ENCODE measurements at places on chromosomes 6 and 20.

GRCh38 chr6:123777563-123777962, 26.1 kb upstream of the NKAIN2 start:
- no peak for DNase-seq

DNA sequence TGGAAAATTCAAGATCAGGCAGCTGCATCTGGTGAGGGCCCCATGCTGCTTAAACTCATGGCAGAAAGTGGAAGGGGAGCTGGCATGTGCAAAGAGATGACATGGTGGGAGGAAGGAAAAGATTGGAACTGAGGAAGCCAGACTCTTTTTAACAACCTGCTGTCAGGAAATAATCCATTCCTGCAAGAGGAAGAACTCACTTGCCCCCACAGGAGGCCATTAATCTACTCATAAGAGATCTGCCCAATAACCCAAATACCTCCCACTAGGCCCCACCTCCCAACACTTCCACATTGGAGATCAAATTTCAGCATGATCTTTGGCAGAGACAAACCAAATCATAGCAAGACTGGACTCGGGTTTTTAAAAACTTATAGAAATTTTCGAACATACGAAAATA, 200.5 kb upstream of the KCNQ5 start:
- DNase-seq: no peak

DNA sequence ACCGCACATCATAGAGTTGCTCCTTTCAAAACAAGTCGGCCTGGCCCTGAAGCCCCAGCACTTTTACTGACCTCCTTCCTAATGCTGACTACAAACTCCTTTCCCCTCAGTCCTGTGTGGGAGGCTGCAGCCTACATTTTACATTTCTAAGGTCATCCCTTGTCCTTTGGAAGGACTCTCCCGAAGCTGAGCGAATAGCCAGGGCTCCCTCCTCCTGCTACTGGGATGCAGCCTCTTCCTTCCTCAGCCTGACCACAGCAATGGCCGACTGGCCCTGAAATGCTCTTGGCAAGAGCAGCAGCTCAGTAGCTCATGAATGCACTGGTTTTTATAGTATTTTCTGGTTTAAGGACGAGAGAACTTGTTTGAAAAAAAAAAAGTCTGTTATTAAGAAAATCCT, 679 bp downstream of the ADGRF5 start:
- DNase-seq: no peak

DNA sequence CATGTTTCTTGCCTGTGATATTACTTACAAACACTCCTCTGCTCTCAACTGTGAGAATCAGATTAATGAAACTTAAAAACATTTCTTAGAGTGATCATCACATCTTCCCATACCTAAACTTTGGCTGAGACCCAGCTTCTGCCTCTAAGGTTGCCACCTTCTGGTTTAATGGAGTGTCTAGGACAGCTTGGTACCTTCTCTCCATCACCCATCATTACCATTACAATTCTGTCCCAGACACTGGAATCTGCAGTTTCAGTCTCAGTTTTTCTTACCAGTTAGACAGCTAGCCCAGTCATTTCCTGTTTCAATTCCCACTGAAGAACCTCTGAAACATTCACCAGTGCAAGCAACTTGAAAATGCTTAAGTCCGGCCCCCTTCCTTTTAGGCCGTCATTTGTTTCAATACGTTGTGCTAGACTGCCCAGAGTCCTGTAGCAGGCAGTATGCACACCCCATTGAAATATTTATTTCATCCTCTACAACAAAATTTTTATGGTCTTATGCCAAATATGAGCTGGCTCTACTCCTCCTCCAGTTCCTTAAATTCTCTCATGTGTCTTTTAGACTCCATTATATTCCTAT, 107.0 kb upstream of the FOXO3 start:
- DNase-seq: no peak

DNA sequence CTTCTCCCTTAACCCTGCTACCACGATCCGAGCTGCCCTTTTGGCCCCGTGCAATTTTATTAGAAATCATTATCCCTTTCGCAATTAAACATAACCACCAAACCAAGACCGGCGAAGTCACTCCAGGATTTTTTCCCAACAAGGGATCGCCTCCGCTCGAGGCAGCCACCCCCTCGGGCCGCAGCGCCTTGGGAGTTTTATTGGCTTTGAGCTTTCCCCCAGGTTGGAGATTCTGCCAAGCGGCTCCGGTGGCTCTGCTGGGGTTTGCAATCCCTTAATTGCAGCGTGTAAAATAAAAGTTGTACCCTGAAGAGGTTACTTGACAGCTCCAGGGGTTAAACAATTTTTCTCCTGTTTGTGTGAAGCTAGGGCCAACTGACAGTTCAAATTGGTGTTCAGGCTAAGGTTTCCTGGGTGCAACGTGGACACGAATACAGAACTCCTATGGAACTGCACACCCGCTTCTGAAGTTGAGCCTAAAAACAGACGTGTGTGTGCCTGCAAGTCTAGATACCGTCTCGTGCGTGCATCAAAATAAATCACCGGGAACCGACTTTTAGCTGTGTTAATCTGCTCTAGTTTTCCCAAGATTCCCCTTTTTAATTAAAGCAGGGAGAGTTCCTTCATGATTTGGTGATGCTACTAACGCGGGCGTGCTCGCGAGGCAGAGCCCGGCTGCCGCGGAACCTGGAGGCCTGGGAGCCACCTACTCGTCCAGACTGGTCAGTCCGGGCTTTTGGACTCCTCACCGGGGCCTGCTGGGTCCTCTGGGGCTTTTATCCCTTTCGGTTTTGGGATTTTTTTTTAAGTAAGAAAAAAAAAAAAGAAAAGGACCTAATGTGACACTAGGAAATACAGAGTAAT, 975 bp upstream of the TFAP2A start:
- no peak for DNase-seq

GRCh38 chr20:60087563-60088105, 129.4 kb downstream of the CDH26 start:
- DNase-seq: no peak

- no peak for DNase-seq
These were observed 55.2 kb downstream of the KIF6 start for GRCh38 chr6:39669973-39670342.

- peak; percentile 98 for DNase-seq
These were observed at the start of the genes PACRG and PRKN for GRCh38 chr6:162727322-162728182. TSS of gene PACRG (plus strand) at chr6:162727974. TSS of gene PRKN (minus strand) at chr6:162727766.

GRCh38 chr6:127120787-127121636, 2.5 kb downstream of the RSPO3 start:
- peak; percentile 45 for DNase-seq

DNA sequence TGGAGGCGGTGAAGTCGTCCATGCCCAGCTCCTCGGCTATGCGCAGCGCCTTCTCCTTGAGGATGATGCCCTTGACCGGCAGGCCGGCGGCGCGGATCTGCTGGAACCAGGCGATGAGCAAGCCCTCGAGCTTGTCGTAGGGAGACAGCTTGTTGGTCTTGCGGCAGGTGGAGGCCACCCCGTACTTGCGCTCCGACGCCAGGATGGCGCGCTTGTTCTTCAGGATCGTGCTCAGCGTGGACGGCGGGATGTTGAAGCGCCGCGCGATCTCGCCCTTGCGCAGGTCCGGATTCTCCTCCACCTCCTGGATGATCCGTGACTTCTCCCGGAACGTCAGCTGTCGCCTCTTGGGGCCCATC, 435 bp downstream of the CENPB start:
- no peak for DNase-seq

- DNase-seq: no peak
These were observed 1.7 kb upstream of the TMEM170B start for GRCh38 chr6:11535801-11536230.

- DNase-seq: no peak
These were observed 81.1 kb downstream of the TTLL2 start for GRCh38 chr6:167405778-167406532.

GRCh38 chr6:125859727-125860126, 69.0 kb downstream of the NCOA7 start:
- DNase-seq: no peak

DNA sequence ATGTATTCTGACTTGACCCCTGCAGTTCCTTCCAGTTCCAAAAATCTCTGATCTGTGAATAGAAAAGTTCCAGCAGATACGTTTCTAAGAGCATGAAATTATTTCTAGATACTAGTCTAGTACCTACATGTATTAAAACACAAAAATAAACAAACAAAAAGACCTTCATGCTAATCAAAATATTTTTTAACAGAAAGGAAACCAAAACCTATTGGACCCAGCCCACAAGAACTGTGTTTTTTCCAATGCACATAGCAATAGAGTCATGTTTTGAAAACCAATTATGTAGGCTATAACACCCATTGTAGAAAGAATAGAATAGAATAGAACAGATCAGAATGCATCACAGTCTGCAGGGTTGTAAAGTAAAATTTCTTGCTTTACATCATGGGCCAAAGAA, 158.6 kb upstream of the TNFAIP3 start:
- no peak for DNase-seq

DNA sequence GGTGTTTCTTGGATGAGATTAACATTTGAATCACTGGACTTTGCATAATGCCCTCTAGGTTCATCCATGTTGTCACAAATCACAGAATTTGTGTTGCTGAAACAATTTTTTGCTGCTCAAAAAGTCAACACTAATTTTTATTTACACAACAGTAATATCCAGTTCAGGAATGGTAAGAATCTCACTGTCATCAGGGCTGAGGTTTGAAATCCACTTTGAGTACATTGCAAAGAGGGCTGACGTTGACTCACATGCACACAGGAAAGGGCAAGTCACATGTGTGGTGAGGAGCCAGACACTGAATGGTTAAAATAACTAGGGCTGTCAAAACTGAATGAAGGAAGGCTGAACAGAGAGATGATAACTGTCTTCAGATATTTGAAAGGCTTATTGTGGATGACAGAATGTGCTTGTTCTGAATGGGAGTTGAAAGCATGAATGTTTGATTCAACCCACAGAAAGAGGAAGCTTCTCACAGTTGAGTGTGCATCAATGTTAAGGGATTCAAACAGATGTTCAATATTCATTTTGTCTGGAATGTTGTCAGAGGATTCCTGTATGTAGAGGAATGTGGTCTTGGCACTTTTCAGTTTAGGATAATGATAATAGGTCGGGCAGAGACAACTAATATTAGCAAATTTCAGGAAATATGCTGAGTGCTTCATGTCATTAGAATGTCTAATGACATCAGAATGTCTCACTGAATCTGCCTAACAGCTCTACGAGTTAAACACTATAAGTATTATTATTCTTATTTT, 3.6 kb upstream of the ADGRG6 start:
- DNase-seq: no peak

DNA sequence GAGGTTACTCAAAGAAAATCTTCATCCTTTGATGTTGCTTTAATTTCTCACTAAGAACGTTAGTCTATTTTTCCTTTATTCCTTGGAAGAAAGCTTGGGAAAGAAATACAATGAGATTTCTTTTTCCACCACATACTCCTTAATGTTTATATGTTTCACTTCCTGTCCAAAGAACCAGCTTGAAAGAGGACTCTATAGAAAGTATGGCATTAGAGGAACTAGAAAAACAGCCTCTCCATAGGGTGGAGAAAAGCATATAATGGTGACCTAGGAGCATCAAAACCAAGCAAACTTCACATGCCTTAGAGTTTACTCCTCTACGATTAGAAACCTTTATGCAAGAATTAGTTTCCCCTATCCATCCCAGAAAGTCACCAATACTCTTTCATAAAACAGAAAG, 131.1 kb downstream of the OPRM1 start:
- no peak for DNase-seq

DNA sequence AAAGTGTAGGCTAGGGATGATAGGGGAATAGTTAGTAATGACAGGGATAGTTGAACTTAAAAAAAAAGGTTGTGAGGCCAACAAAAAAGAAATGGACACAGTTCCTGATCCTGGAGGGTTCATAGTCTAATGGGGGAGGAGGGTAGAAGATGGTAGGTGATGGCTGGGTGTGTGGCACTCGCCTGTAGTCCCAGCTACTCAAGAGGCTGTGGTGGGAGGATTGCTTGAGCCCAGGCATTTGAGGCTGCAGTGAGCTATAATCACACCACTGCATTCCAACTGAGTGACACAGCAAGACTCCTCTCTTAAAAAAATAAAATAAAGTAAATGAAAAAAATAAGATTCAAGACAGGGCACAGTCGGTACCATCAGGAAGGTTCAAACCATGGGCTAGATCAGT, 2.4 kb upstream of the MICB start:
- no peak for DNase-seq

DNA sequence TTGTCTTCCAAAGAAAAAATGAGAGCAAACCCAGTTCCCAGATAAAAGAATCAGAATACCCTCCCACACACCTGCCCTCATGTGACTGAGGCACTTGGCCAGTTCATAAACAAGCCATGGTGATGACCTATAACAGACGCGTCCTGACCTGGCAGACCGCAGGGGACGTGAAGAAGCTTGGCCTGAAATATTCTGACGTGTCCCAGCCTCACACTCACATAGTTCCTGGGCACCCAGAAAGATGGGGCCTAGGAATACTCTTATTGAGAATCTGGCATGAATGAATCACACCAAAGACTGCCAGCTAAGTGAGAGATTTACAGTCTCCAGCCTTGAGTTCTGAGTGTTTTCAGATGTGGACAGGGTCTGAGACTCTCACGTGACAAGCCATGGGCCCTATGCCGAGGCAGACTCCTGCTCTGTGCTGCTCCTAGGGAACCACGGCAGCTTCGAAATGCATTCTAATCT, 17.2 kb upstream of the MAP3K4 start:
- no peak for DNase-seq

- DNase-seq: no peak
These were observed 23.1 kb downstream of the PHACTR2 start for GRCh38 chr6:143700684-143701348.

DNA sequence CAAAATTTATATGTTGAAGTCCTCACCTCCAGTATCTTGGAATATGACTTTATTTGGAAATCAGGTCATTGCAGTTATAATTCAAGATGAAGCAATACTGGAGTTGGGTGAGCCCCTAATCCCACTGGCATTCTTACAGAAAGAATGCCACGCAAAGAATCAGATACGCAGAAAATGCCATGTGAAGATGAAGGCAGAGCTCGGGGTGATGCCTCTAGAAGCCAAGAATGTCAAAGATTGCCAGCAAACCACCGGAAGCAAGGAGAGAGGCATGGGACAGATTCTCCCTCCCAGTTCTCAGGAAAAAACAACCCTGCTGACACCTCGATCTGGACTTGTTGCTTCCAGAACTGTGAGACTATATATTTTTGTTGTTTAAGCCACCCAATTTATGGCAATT, 273.4 kb upstream of the CITED2 start:
- no peak for DNase-seq

GRCh38 chr6:162090734-162091133, 636.8 kb downstream of the PRKN start:
- DNase-seq: no peak

DNA sequence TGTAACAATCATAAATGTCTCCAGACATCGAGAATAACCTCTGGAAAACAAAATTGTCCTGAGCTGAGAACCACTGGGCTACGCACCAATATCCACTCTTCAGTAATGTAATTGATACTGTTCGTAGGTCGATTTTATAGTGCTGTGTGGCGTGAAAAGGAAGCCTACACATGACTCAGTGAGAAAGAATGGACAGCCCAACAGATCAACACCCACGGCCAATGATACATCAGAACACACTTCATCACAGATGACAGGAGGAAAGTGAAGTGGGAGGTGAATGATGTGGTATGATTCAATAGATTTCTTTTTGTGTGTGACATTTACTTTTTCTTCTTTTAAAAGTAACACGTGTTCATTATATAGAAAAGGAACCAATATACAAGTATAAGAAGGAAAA, 93.5 kb downstream of the RPS12 start:
- no peak for DNase-seq

GRCh38 chr6:106496823-106497222, 132.5 kb downstream of the RTN4IP1 start:
- no peak for DNase-seq

- no peak for DNase-seq
These were observed 43.3 kb downstream of the SULF2 start for GRCh38 chr20:47741669-47742608.

GRCh38 chr20:57678340-57678739, 31.5 kb downstream of the PMEPA1 start:
- no peak for DNase-seq
